ENCODE measurements at places on chromosomes 16 and 17.

- no peak overlapping the region for H3K27ac ChIP-seq
- H3K4me3 ChIP-seq = no peak overlapping the region
- no peaks in the 10 kb centered on the region for H3K27me3 ChIP-seq
- peaks cover 6% of the 10 kb centered on the region for H3K4me1 ChIP-seq
- H3K36me3 ChIP-seq = no peaks in the 10 kb centered on the region
These were observed 3.5 kb upstream of the CORO1A start for GRCh38 chr16:30179931-30180330.

- H3K27ac ChIP-seq = no peak overlapping the region
- H3K36me3 ChIP-seq = peaks cover 11% of the 10 kb centered on the region
- H3K4me1 ChIP-seq = peaks cover 6% of the 10 kb centered on the region
- no peaks in the 10 kb centered on the region for H3K27me3 ChIP-seq
These were observed 5.0 kb downstream of the CARHSP1 start for GRCh38 chr16:8863594-8864424.

GRCh38 chr16:89266521-89267134, 49.1 kb downstream of the ZNF778 start:
- H3K36me3 ChIP-seq = peaks cover 20% of the 10 kb centered on the region
- DNase-seq = no peak
- H3K27ac ChIP-seq = no peak overlapping the region
- H3K27me3 ChIP-seq = no peaks in the 10 kb centered on the region
- no peak overlapping the region for H3K4me3 ChIP-seq
- H3K4me1 ChIP-seq = no peaks in the 10 kb centered on the region

DNA sequence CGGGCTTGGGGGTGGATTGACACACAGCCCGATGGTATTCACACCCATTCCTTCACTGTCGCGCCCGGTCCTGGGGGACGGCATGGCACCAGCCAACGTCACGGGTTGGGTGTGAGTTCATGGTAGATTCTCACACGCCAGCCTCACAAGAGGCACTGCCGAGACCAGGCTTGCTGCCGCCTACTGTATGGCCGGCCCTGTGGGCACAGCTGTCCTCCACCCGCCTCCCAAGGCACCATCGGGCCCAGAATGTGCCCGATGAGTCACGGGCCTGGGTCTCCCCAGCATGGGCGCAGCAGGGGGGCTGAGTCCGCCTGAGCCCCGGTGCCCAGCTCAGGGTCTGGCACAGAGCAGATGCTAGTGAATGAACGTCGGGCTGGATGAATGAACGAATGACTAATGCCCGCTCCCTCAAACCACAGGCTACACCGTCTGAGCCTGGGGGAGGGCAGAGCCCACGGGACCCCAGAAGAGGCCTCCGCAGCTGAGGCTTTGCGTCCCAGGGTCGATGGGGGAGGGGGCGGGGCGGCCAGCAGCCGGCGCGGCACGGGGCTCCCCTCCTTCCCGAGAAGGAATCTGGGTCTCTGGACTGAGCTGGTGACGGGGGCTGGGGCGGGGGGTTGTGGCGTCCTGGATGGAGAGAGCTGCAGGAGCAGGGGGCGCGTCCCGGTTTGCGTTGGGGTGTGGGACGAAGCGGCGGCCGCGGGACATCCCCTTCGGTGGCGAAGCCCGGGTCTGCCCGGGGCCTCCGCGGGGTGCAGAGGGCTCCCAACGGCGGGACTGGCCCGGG, 829 bp downstream of the PITPNM3 start:
- no peaks in the 10 kb centered on the region for H3K36me3 ChIP-seq
- H3K27ac ChIP-seq = no peak overlapping the region
- peaks cover 11% of the 10 kb centered on the region for H3K27me3 ChIP-seq
- DNase-seq = no peak

GRCh38 chr17:56284482-56284881, 131.2 kb downstream of the ANKFN1 start:
- no peaks in the 10 kb centered on the region for H3K36me3 ChIP-seq
- H3K27me3 ChIP-seq = no peaks in the 10 kb centered on the region
- no peak overlapping the region for H3K27ac ChIP-seq

DNA sequence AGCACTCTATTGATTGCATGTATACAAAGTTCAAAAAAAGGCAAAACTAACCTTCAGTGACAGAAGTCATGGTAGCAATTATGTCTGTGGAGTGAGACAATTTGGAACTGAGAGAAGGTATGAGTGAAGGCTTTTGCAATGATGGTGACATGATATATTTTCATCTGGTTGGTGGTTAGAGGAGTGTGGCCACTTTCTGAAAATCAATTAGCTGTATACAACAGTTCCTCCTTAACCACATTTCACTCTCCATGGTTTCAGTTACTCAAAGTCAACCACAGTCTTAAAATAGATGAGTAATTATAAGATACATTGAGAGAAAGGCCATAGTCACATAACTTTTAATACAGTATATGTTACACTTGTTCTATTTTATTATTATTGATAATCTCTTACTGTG, 26.2 kb downstream of the ADAMTS18 start:
- no peaks in the 10 kb centered on the region for H3K4me1 ChIP-seq
- no peak overlapping the region for H3K27ac ChIP-seq
- no peak overlapping the region for H3K4me3 ChIP-seq
- no peaks in the 10 kb centered on the region for H3K36me3 ChIP-seq
- H3K27me3 ChIP-seq = no peaks in the 10 kb centered on the region

DNA sequence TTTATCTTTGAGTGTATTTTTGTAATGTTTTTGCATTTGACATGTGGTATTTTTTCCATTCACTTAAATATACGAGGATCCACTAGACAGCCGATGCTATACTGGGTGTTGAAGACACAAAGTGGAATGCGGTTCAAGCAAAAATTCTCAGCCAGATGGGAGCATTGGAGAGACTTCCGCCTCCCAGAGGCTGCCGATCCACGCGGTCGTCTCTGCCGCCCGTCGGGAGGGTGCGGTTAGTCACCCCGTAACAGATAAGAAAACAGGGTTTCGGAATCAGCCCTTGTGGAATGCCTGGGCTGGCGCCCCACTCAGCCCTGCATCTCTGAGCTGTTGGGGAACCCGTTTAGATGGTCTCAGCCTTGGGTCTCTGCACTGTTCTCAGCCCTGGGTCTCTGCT, 7.3 kb downstream of the GSE1 start:
- DNase-seq = no peak
- H3K27me3 ChIP-seq = no peaks in the 10 kb centered on the region
- no peak overlapping the region for H3K27ac ChIP-seq
- H3K4me1 ChIP-seq = peaks cover 24% of the 10 kb centered on the region
- no peak overlapping the region for H3K4me3 ChIP-seq
- H3K36me3 ChIP-seq = peaks cover 5% of the 10 kb centered on the region

DNA sequence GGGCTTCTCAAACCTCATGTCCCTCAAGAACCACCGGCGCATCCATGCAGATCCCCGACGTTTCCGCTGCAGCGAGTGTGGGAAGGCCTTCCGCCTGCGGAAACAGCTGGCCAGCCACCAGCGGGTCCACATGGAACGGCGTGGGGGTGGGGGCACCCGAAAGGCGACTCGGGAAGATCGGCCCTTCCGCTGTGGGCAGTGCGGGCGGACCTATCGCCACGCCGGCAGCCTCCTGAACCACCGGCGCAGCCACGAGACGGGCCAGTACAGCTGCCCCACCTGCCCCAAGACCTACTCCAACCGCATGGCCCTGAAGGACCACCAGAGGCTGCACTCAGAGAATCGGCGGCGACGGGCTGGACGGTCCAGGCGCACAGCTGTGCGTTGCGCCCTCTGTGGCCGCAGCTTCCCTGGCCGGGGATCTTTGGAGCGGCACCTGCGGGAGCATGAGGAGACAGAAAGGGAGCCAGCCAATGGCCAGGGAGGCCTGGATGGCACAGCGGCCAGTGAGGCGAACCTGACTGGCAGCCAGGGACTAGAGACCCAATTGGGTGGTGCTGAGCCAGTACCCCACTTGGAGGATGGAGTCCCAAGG, 5.9 kb downstream of the ZNF646 start:
- H3K27me3 ChIP-seq = no peaks in the 10 kb centered on the region
- DNase-seq = no peak
- no peak overlapping the region for H3K27ac ChIP-seq
- H3K36me3 ChIP-seq = peaks cover 14% of the 10 kb centered on the region

DNA sequence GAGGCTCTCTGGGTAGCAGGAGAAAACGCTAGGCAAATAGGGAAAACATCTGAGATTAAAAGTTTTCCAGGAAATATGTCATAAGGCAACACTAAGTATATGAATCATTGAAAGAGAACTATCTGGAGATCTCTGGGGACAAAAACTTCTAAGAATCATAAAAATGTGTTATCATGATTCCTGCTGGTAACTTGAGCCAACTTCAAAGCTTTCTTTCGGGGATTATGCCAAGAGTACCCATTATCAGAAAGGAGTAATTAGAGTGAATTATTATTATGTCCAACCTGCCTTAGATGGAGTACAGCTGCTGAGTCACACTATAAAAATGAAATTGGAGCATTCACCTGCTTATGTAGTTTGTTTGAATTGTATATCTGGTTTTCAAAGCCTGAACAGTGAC, 488.5 kb upstream of the SOX9 start:
- H3K27me3 ChIP-seq = no peaks in the 10 kb centered on the region
- no peak for DNase-seq
- H3K4me1 ChIP-seq = no peaks in the 10 kb centered on the region

DNA sequence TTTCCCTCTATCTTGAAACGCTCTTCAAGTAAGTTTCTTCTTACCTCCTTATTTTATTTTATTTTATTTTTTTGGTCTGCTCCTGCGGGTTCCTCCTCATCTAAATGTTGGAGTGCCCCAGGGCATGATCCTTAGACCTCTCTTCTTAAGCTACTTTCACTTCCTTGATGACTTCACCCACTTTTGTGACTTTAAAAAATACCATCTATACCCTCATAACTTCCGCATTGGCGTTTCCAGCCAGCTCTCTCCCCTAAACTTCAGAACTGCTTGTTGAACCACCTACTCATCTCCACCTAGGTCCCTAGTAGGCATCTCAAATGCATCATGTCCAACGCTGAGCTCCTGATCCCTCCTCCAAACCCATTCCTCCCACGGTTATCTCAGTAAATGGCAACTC, 51.4 kb upstream of the NFAT5 start:
- peaks cover 2% of the 10 kb centered on the region for H3K4me1 ChIP-seq
- DNase-seq = no peak
- H3K36me3 ChIP-seq = no peaks in the 10 kb centered on the region

GRCh38 chr17:74682028-74682427, 30.7 kb downstream of the CD300LF start:
- no peaks in the 10 kb centered on the region for H3K27me3 ChIP-seq
- 0 out of 2 replicates have a peak, but pooled peaks cover 3% of the 10 kb centered on the region for H3K4me1 ChIP-seq
- DNase-seq = no peak
- H3K27ac ChIP-seq = no peak overlapping the region
- H3K4me3 ChIP-seq = no peak overlapping the region
- no peaks in the 10 kb centered on the region for H3K36me3 ChIP-seq

DNA sequence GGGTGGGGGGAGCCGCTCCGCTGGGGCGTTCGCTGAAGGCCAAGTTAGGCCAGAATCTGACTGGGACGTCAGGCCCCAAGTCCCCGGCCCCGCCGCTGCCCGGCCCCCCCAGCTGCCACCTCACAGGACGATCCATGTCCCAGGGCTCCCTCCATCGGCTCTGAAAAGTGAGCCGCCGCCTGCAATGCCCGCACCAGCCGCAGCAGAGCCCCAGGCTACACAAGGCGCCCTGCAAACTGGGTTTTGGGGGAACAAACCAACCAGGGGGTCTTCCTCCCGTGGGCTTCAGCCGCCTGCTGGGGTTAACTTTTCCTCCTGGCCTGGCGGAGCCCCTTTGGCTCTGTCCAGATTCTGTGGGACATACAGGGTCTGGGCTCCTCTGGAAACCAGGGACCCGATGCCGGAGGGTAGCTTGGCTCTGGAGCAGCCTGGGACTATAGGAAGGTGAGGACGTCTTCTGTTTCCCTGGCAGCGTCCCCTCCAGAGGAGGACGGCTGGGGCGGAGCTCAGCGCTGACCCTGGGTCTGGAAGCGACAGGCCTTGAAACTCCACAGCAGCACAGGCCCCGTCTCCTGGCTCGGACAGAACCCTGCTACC, 835 bp downstream of the NME4 start:
- H3K27ac ChIP-seq = no peak overlapping the region
- no peak overlapping the region for H3K4me3 ChIP-seq
- no peaks in the 10 kb centered on the region for H3K36me3 ChIP-seq
- no peaks in the 10 kb centered on the region for H3K27me3 ChIP-seq
- peaks cover 11% of the 10 kb centered on the region for H3K4me1 ChIP-seq

- no peak overlapping the region for H3K27ac ChIP-seq
- no peak for DNase-seq
- no peak overlapping the region for H3K4me3 ChIP-seq
- no peaks in the 10 kb centered on the region for H3K36me3 ChIP-seq
These were observed 21.9 kb upstream of the RAI1 start for GRCh38 chr17:17659340-17659739.

DNA sequence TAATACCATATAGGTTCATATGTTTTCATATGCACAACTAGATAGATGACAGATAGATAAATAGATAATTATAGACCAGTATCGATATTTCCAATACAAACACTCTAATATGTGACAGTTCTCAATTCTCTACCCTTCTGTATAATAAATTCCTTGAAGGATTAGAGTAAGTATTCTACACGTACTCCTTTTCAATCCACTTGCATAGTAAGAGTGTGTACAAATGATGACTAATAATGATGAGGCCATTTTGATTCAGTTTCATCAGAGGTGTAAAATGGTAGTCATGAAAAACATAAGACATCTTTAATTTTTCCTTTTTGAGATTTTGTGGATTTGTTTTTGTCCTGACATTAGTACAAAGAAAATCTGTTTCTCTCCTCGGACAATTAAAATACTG, 188.3 kb upstream of the WSB1 start:
- no peaks in the 10 kb centered on the region for H3K27me3 ChIP-seq
- no peak for DNase-seq
- no peaks in the 10 kb centered on the region for H3K36me3 ChIP-seq
- no peak overlapping the region for H3K27ac ChIP-seq
- no peaks in the 10 kb centered on the region for H3K4me1 ChIP-seq

- no peaks in the 10 kb centered on the region for H3K27me3 ChIP-seq
- no peak for DNase-seq
- H3K27ac ChIP-seq = no peak overlapping the region
- H3K4me3 ChIP-seq = no peak overlapping the region
- no peaks in the 10 kb centered on the region for H3K4me1 ChIP-seq
These were observed 366.4 kb upstream of the DYNLRB2 start for GRCh38 chr16:80174416-80174815.

- H3K27me3 ChIP-seq = no peaks in the 10 kb centered on the region
- H3K4me1 ChIP-seq = peaks cover 51% of the 10 kb centered on the region
- H3K36me3 ChIP-seq = no peaks in the 10 kb centered on the region
These were observed 7.3 kb downstream of the CX3CL1 start for GRCh38 chr16:57379579-57379978.

GRCh38 chr16:31704138-31704537, 169.5 kb upstream of the ZNF267 start:
- H3K4me3 ChIP-seq = no peak overlapping the region
- no peak for DNase-seq
- H3K36me3 ChIP-seq = peaks cover 23% of the 10 kb centered on the region
- H3K27ac ChIP-seq = no peak overlapping the region
- H3K27me3 ChIP-seq = no peaks in the 10 kb centered on the region
- peaks cover 5% of the 10 kb centered on the region for H3K4me1 ChIP-seq

- H3K4me1 ChIP-seq = peaks cover 7% of the 10 kb centered on the region
- peak overlapping the region; percentile 24 for H3K27ac ChIP-seq
- H3K4me3 ChIP-seq = no peak overlapping the region
- no peaks in the 10 kb centered on the region for H3K36me3 ChIP-seq
- DNase-seq = no peak
These were observed 52.2 kb downstream of the BCAS3 start for GRCh38 chr17:60729854-60730253.
